ENCODE measurements at places on chromosomes 5 and 9. TPM values are rescaled to one million over a fixed set of nuclear protein-coding genes. Genes with fewer than 3 reads are reported as not detected.

GRCh38 chr5:178327446-178327845 is 94.8 kb upstream of the PHYKPL start:
- H3K4me1 ChIP-seq, result no peaks in the 10 kb centered on the region
- H3K27ac ChIP-seq, result no peak overlapping the region
- no peaks in the 10 kb centered on the region for H3K27me3 ChIP-seq

DNA sequence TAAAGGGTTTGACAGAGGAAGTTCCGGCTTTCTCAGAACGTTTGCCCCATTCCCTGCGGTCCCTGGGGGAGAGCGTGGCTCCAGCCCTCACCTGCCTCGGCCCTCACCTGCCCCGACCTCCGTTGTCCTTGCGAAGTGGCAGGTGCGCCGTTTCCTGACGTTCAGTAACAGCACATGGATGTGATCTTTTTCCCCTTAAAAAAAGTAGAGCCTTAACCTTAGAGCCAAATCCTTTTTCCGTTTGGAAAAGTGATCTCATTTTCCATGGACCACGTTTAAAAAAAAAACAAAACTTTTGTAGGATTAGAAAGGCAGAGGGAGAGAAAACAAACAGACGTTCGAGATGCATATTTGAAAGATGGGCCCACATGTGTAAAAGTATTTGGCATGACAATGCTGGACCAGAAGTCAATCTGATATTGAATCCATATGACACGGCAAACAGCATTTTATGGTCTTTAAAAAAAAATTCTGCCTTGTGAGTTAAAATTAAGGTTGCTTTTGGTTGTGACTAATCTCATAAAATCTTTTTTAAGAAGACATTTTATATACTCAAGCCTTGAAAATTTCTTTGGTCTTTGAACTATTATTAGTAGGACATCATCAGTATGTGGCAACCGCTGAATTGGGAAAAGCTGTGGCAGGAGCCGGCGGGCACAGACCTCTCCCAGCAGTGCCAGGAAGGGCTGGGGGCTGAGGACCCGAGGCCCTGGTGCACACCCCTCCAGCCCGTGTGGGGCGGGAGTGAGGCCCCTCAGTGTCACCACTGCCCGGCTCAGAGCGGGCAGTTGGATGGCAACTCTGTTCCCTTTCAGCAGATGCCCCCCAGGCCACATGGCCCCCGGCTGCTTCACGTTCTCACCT is 42.5 kb upstream of the EXOC3 start:
- peak overlapping the region; percentile 96 for H3K27ac ChIP-seq
- H3K27me3 ChIP-seq, result no peaks in the 10 kb centered on the region
- H3K4me1 ChIP-seq, result peaks cover 42% of the 10 kb centered on the region
- H3K36me3 ChIP-seq, result peaks cover 23% of the 10 kb centered on the region
- DNase-seq, result peak; percentile 54

- H3K36me3 ChIP-seq, result peaks cover 78% of the 10 kb centered on the region
- no peak overlapping the region for H3K4me3 ChIP-seq
- peak overlapping the region; percentile 17 for H3K27ac ChIP-seq
- peaks cover 19% of the 10 kb centered on the region for H3K4me1 ChIP-seq
- no peak for DNase-seq
- no peaks in the 10 kb centered on the region for H3K27me3 ChIP-seq
These were observed 17.8 kb downstream of the FBXO38 start for GRCh38 chr5:148401604-148402003.

- DNase-seq, result no peak
- H3K27ac ChIP-seq, result no peak overlapping the region
- H3K4me3 ChIP-seq, result no peak overlapping the region
- no peaks in the 10 kb centered on the region for H3K27me3 ChIP-seq
- no peaks in the 10 kb centered on the region for H3K36me3 ChIP-seq
These were observed 152.2 kb downstream of the NR2F1-AS1 start for GRCh38 chr5:93428868-93429267.

GRCh38 chr9:6920041-6920440 is 162.3 kb downstream of the KDM4C start:
- no peaks in the 10 kb centered on the region for H3K4me1 ChIP-seq
- H3K36me3 ChIP-seq, result no peaks in the 10 kb centered on the region
- H3K27ac ChIP-seq, result no peak overlapping the region
- H3K4me3 ChIP-seq, result no peak overlapping the region
- DNase-seq, result no peak

DNA sequence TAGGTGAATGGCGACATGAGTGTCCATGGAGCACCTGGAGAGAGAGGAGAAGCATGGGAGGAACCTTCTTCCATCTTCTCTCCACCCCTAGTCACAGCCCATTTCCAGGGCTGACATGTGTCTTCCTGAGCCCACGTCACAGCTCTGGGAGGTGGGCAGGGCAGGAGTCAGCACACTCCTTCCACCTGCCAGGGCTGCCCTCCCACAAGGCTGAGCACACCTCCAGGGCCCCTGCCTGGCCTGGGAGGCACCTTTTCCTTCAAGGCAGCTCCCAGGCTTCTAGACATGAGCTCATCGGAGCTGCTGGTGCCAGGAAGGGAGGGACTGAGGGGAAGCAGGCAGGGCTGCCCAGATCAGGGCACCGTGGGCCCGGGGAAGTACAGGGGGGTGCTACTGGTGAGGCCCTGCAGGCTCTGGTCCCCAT is 13.6 kb upstream of the SYNPO start:
- DNase-seq, result no peak
- no peaks in the 10 kb centered on the region for H3K27me3 ChIP-seq
- 0 out of 2 replicates have a peak, but pooled peaks cover 3% of the 10 kb centered on the region for H3K36me3 ChIP-seq
- H3K27ac ChIP-seq, result no peak overlapping the region
- H3K4me1 ChIP-seq, result peaks cover 97% of the 10 kb centered on the region

- peaks cover 15% of the 10 kb centered on the region for H3K4me1 ChIP-seq
- H3K27ac ChIP-seq, result peak overlapping the region; percentile 30
- no peaks in the 10 kb centered on the region for H3K36me3 ChIP-seq
- no peak for DNase-seq
These were observed 95.2 kb downstream of the ALDH1A1 start for GRCh38 chr9:72857624-72857996.

DNA sequence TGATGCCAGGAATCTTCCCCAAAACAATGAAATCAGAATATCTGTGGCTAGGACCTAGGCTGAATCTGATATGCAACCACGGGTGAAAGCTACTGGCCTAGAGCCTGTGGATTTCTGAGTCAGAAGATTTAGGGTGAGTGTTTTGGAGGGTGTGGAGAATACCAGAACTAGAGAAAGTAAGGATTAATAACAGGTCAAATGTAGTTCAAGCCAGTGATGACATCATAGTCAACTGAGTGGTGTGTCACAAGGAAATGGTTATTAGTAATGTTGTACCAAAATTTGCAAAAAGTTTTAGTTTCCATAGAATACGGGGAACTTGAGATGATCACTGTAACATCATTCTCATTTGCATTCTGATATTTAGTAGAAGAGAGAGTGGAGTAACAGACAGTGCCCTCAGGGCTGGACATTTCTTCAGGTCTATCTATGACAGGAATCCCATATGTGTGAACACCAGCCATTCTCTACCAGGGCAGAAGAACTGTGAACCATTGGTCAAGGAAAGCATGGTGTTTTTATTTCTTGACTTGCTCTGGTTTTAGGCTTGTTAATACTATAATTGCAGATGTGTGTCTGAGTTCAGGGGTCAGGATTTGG is 3.7 kb downstream of the GALNT12 start:
- H3K4me3 ChIP-seq, result no peak overlapping the region
- H3K27me3 ChIP-seq, result peaks cover 16% of the 10 kb centered on the region
- DNase-seq, result no peak

- H3K27me3 ChIP-seq, result no peaks in the 10 kb centered on the region
- H3K27ac ChIP-seq, result no peak overlapping the region
- no peak for DNase-seq
- H3K4me3 ChIP-seq, result no peak overlapping the region
These were observed 106.1 kb downstream of the IRX1 start for GRCh38 chr5:3701694-3702093.

DNA sequence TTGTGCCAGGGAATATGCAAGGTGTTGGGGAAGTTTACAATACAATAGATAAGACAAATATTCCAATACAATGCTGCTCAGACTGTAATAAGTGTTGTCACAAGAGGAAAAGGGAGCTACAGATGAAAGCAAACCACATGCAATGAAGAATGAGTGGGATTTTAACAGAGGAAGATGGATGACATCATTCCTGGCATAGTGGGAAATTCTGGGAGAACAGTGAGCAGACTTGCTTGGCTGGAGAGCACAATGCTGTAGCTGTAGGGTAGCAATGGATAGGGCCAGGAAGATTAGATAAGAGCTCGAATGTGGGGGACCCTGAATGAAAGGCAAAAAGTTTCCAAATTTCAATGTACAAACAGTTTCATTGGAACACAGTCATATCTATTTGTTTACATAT is 9.5 kb upstream of the DPYSL3 start:
- no peaks in the 10 kb centered on the region for H3K27me3 ChIP-seq
- peaks cover 23% of the 10 kb centered on the region for H3K4me1 ChIP-seq
- H3K4me3 ChIP-seq, result no peak overlapping the region
- DNase-seq, result no peak
- H3K27ac ChIP-seq, result no peak overlapping the region

GRCh38 chr9:86921151-86921923 is 26.0 kb downstream of the GAS1 start:
- no peak for DNase-seq
- H3K27me3 ChIP-seq, result no peaks in the 10 kb centered on the region
- no peak overlapping the region for H3K4me3 ChIP-seq
- no peak overlapping the region for H3K27ac ChIP-seq
- H3K4me1 ChIP-seq, result peaks cover 12% of the 10 kb centered on the region

- no peaks in the 10 kb centered on the region for H3K36me3 ChIP-seq
- no peak for DNase-seq
- H3K4me1 ChIP-seq, result peaks cover 19% of the 10 kb centered on the region
- H3K27ac ChIP-seq, result peak overlapping the region; percentile 67
- no peaks in the 10 kb centered on the region for H3K27me3 ChIP-seq
These were observed 172.3 kb downstream of the GNA14 start for GRCh38 chr9:77475641-77476473.

DNA sequence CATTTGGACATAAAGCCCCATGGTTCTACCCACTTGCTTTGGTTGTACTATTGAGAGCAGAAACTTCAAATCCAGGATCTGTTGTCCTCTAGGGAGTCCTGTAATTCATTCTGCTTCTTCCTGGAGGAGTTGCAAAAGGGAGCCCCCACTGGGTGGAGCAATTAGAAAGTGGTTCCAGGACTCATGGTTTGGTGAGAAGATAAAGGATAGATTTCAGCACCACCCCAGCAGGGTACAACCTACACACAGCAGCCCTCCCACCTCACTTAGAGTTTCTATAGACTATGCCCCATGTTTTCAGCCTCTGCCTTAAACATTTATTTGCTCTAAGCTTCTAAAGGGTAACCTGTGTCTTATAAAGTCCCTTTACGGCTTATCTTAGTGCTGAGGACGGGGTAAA is 112.6 kb upstream of the ARRDC3 start:
- H3K4me1 ChIP-seq, result no peaks in the 10 kb centered on the region
- DNase-seq, result no peak
- H3K27me3 ChIP-seq, result 0 out of 2 replicates have a peak, but pooled peaks cover 3% of the 10 kb centered on the region
- no peak overlapping the region for H3K27ac ChIP-seq

- H3K36me3 ChIP-seq, result no peaks in the 10 kb centered on the region
- H3K4me3 ChIP-seq, result no peak overlapping the region
- H3K27me3 ChIP-seq, result no peaks in the 10 kb centered on the region
- no peaks in the 10 kb centered on the region for H3K4me1 ChIP-seq
These were observed 1.8 kb downstream of the PCDHGB3 start for GRCh38 chr5:141371572-141372475.

DNA sequence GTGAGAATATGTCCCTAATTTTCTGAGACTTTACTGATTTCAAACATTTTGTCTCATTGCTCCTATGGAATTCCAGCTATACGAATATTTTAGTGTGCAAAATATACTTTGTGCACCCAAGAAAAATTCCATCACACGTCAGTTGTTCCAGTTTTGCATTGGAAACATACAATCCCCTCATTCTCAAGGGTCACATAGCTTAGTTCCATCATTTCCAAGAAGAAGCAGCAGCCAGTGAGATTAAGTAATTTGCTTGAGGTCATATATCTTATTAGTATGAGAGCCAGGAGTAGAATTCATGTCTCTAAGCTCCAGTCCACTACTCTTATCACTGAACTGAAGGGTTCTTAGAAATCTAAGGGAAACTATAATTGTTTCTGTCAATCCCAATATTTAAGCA is 746.7 kb upstream of the C9orf72 start:
- no peak overlapping the region for H3K27ac ChIP-seq

DNA sequence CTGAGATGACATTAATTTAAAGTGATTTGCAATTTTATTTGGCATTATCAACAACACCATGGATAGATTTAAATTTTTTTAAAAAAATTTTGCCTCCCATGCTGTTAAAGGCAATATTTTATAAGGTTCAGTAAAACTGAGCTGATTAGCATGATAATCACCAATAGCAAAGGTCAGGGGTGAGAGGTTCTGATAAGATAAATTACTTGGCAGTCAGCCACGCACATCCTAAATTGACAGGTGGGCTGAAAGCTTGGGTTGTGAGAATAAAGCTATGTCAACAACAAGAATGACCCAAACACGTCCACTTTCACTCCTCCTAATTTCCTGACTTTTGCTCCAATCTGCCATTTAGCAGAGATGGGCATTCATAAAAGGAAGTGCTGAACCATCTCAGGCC is 127.1 kb downstream of the LHFPL2 start:
- no peak for DNase-seq
- no peaks in the 10 kb centered on the region for H3K36me3 ChIP-seq
- H3K4me1 ChIP-seq, result peaks cover 30% of the 10 kb centered on the region
- H3K4me3 ChIP-seq, result no peak overlapping the region
- H3K27me3 ChIP-seq, result no peaks in the 10 kb centered on the region
- H3K27ac ChIP-seq, result no peak overlapping the region

GRCh38 chr5:52638732-52639131 is 149.0 kb upstream of the ITGA1 start:
- H3K4me3 ChIP-seq, result no peak overlapping the region
- DNase-seq, result no peak
- H3K36me3 ChIP-seq, result no peaks in the 10 kb centered on the region

GRCh38 chr9:21968331-21969010 is 25.7 kb downstream of the CDKN2A start:
- H3K4me3 ChIP-seq, result no peak overlapping the region
- H3K36me3 ChIP-seq, result peaks cover 35% of the 10 kb centered on the region
- no peak for DNase-seq
- H3K27ac ChIP-seq, result no peak overlapping the region
- H3K27me3 ChIP-seq, result no peaks in the 10 kb centered on the region
- H3K4me1 ChIP-seq, result peaks cover 11% of the 10 kb centered on the region

GRCh38 chr9:124758061-124758460 is 13.1 kb downstream of the NR6A1 start:
- peaks cover 33% of the 10 kb centered on the region for H3K4me1 ChIP-seq
- H3K36me3 ChIP-seq, result no peaks in the 10 kb centered on the region
- no peak overlapping the region for H3K4me3 ChIP-seq
- no peaks in the 10 kb centered on the region for H3K27me3 ChIP-seq
- no peak overlapping the region for H3K27ac ChIP-seq

The AGXT2 gene
- not detected for total RNA-seq

The PHF24 gene
- total RNA-seq, result not detected

The PRSS3 gene
- not detected for total RNA-seq

The PFN3 gene
- total RNA-seq, result not detected

The DIRAS2 gene
- total RNA-seq, result not detected

The GPR151 gene
- total RNA-seq, result not detected

The SLC6A19 gene
- total RNA-seq, result not detected

The NR2F1 gene
- 3.6 TPM for total RNA-seq

The CTXN3 gene
- not detected for total RNA-seq

All from SJSA1 (cell line).